ENCODE measurements at places on chromosomes 12 and 14. TPM values are rescaled to one million over a fixed set of nuclear protein-coding genes. Genes with fewer than 3 reads are reported as not detected.

DNA sequence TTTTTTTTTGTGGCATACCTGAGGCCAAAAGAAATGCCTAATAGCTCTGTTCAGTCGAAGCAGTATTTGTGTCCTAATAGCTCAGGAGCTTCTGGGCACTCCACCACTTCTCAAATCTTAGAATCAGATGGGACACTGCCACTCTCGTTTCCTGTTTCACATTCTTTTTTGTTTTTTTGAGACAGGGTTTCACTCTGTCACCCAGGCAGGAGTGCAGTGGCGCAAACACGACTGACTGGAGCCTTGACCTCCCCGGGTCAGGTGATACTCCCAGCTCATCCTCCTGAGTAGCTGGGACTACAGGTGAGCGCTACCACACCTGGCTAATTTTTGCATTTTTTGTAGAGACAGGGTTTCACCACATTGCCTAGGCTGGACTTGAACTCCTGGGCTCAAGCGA is 52.7 kb downstream of the SPPL3 start:
- H3K27ac ChIP-seq, result peak overlapping the region; percentile 21
- H3K36me3 ChIP-seq, result no peaks in the 10 kb centered on the region
- no peaks in the 10 kb centered on the region for H3K27me3 ChIP-seq
- no peak for DNase-seq
- no peak overlapping the region for H3K4me3 ChIP-seq
- no peaks in the 10 kb centered on the region for H3K4me1 ChIP-seq

The ERH gene
- total RNA-seq, result 188 TPM

GRCh38 chr12:91854725-91855124 is 290.9 kb downstream of the BTG1 start:
- no peak overlapping the region for H3K27ac ChIP-seq
- H3K4me3 ChIP-seq, result no peak overlapping the region
- DNase-seq, result no peak
- no peaks in the 10 kb centered on the region for H3K36me3 ChIP-seq
- H3K27me3 ChIP-seq, result no peaks in the 10 kb centered on the region

- peak; percentile 83 for DNase-seq
- H3K36me3 ChIP-seq, result no peaks in the 10 kb centered on the region
- no peak overlapping the region for H3K27ac ChIP-seq
- peak overlapping the region; percentile 30 for H3K4me3 ChIP-seq
- H3K4me1 ChIP-seq, result peaks cover 18% of the 10 kb centered on the region
These were observed 262.5 kb downstream of the FOXG1 start for GRCh38 chr14:29028973-29029582.

The RILPL2 gene
- 1.4 TPM for total RNA-seq

Data from GM23338 (cell line).